ENCODE measurements at places on chromosomes 2 and 18.

- no peak for DNase-seq
These were observed 10.4 kb downstream of the IDH1 start for GRCh38 chr2:208244422-208244821.

GRCh38 chr2:203706403-203706802, at the start of gene CD28:
Gene CD28 (plus strand): TSS chr2:203706639. CDS start chr2:203706697, 58 bp downstream.
- no peak for DNase-seq

DNA sequence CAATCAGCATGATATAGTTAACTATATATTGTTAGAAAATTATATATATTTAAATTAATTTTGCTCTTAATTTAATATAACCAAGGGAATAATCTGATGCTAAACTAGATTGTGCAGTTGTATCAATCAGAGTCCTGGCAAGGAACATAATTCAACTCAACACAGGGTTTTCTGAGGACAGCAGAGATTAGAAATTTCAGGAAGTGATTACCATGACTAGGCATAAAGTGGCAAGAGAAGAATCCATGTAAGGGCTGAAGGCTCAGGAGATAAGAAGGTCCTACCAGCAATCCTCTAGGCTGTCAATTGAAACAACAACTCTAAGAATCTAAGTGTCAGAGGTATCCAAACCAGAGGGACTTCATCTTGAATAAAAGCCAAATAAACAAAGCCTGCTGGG, 807.8 kb downstream of the DSC3 start:
- DNase-seq: no peak

- DNase-seq: no peak
These were observed 35.6 kb downstream of the FBXO48 start for GRCh38 chr2:68431316-68431972.

- no peak for DNase-seq
These were observed 109.9 kb upstream of the PTPRM start for GRCh38 chr18:7457262-7457661.

GRCh38 chr18:21702602-21703001, 2.0 kb downstream of the ABHD3 start:
- no peak for DNase-seq

- no peak for DNase-seq
These were observed 132.0 kb downstream of the INHBB start for GRCh38 chr2:120477831-120478481.

- DNase-seq: peak; percentile 83
These were observed 25.3 kb upstream of the SMAD7 start for GRCh38 chr18:48975817-48976649.

DNA sequence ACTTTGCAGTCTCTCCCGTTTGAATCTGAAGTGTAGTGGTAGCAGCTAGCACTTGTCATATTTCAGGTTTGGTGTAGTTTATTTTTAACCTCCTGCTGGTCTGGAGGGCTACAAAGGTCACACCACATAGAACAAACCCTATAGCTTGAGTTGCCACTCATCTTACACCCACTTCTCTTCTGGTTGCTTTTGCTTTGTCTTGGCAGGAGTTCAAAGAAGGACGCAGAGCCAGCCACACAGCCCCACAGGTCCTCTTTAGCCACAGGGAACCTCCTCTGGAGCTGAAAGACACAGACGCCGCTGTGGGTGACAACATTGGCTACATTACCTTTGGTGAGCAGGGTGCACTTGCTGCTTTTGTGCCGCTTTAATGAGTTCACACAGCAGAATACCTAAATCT, 15.6 kb upstream of the GPBAR1 start:
- DNase-seq: no peak

DNA sequence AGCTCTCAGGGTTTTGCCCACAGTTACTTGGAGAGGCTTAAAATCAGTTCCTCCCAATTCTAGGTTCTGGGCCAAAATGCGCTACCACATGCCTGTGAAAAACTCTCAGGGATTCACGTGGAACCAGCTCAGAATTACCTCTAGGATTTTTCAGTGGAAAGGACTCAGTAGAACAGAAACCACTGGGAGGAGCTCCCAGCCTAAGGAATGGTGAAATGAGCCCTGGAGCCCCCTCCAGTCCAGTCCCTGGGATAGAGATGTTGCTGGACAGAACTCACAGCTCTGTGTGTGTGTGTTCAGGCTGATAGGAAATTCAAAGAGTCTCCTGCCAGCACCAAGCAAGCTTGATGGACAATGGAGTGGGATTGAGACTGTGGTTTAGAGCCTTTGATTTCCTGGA, 21.1 kb upstream of the SLC9A4 start:
- no peak for DNase-seq

DNA sequence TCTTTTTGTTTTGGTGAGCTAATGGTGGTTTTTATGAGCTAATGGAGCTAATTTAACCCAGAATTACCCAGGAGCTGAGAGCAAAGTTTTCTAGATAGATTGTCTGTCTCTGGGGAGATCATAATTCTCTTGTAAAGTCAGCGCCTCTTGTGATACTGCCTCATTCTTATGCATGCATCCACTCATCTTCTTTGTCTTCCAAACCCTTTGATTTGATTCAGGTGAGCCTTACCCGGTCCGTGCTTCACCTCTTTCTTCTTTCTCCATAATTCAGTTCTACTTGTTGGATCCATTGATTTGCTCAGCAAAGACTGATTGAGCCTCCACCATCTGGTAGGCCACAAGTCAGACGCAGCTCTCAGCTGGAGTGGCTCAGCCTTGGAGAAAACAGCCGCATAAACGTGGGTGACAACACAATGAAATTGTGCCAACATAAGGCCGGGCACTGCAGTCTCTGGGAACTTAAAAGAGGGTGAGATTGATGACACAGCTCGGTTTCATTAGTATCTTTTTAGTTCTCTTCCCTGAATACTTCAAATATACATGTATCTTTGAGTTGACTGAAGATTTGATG, 158.5 kb upstream of the SH3BP4 start:
- DNase-seq: no peak

DNA sequence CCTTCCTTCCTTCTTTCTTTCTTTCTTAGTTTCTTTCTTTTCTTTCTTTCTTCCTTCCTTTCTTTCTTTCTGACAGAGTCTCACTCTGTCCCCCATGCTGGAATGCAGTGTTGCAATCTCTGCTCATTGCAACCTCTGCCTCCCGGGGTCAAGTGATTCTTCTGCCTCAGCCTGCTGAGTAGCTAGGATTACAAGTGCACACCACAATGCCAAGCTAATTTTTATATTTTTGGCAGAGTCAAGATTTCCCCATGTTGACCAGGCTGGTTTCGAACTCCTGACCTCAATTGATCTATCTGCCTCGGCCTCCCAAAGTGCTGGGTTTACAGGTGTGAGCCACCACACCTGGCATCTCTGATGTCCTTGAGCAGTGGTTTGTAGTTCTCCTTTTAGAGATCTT, 48.5 kb downstream of the IL1R2 start:
- no peak for DNase-seq

GRCh38 chr2:219174146-219174545, 2.6 kb downstream of the CNPPD1 start:
- no peak for DNase-seq

DNA sequence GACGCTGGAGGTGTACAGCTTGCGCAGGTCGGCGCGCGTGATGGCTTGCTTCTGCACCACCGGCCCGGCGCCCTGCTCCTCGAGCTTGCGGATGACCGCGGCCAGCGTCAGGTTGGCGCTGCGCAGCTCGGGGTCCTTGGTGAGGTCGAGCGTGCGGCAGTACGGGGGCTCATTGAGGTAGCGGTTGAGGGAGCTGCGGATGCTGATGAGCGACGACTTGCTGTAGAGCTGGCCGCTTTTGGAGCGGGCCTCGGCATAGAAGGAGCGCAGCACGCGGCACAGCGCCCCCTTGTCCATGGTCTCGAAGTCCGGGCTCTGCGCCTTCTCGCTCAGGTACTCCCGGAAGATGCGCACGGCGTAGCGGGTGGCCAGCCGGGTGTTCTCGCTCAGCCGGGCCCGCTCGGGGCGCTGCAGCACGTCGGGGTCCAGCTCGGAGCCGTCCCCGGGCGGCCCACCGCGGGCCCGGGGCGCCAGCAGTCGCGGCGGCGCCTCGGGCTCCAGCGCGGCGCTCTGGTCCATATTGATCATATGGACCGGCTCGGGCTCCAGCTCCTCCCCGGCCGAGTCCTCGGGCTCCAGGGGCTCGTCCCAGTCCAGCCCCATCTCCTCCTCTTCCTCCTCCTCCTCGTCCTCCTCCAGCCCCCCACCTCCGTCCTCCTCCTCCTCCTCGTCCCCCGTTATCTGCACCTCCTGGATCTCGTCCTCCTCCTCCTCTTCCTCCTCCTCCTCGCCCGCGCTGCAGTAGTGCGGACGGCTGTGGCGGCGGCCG, 523 bp downstream of the KCTD1 start:
- DNase-seq: no peak

All from NCI-H1930 (cell line).